ENCODE measurements at places on chromosomes 2 and 18. TPM values are rescaled to one million over a fixed set of nuclear protein-coding genes. Genes with fewer than 3 reads are reported as not detected.

DNA sequence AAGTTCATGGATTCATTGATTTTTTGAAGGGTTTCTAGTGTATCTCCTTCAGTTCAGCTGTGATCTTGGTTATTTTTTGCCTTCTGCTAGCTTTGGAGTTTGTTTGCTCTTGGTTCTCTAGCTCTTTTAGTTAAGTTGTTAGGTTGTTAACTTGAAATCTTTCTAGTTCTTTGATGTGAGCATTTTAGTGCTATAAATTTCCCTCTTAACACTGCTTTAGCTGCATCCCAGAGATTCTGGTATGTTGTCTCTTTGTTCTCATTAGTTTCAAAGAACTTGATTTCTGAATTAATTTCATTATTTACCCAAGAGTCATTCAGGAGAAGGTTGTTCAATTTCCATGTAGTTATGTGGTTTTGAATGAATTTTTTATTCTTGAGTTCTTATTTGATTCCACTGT, 210.6 kb downstream of the IRS1 start:
- DNase-seq: no peak

Gene HOXD13
- total RNA-seq: not detected

DNA sequence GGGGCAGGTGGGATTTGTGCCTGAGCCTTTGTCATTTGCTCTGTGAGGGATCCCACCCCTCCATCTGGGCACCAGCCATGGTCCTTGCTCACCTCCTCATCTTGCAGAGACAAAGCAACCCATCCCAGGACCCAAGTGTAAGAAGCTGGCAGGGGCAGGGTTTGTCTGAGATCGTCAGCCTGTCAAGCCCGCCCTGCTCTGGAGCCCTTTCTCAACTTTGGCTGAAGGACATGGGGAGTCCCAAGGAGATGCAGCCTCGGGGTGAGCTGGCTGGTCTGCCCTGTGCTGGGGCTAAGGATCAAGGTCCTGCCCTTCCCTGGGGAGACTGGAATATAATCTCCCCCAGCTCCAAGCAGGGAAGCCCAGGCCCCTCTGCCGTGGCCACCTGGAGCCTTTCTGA, 86.0 kb downstream of the CAPN13 start:
- no peak for DNase-seq

Gene NCL
- total RNA-seq: 155 TPM

GRCh38 chr2:127041259-127041970, 65.5 kb downstream of the BIN1 start:
- no peak for DNase-seq

DNA sequence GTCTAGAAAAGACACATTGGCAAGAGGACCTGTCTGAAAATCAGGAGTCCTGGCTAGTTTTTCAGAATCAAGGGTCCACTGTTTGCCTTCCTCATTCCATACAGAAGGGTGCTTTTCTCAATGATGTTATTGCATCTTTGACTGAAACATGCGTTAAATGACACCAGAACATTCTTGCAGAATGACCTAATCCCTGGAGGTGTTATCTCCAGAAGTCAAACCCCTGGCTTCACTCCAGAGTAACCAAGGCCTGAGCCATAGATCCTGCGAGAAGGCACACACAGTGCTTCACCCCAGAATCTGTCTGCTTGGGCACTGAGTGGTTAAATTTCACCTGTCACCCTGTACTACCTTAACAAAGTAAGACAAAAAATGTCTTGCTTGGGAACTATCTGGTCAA, 1055.2 kb upstream of the FANCL start:
- no peak for DNase-seq

GRCh38 chr2:121211251-121211650, 73.8 kb downstream of the TFCP2L1 start:
- no peak for DNase-seq

- DNase-seq: no peak
Observed at GRCh38 chr2:200993097-200993496, 29.6 kb upstream of the ORC2 start.

- no peak for DNase-seq
Observed at GRCh38 chr2:170716851-170717598, 1.9 kb downstream of the SP5 start.

- DNase-seq: no peak
Observed at GRCh38 chr2:60554074-60554645, 706 bp upstream of the BCL11A start.

- no peak for DNase-seq
Observed at GRCh38 chr2:8282858-8283252, 399.0 kb upstream of the ID2 start.

DNA sequence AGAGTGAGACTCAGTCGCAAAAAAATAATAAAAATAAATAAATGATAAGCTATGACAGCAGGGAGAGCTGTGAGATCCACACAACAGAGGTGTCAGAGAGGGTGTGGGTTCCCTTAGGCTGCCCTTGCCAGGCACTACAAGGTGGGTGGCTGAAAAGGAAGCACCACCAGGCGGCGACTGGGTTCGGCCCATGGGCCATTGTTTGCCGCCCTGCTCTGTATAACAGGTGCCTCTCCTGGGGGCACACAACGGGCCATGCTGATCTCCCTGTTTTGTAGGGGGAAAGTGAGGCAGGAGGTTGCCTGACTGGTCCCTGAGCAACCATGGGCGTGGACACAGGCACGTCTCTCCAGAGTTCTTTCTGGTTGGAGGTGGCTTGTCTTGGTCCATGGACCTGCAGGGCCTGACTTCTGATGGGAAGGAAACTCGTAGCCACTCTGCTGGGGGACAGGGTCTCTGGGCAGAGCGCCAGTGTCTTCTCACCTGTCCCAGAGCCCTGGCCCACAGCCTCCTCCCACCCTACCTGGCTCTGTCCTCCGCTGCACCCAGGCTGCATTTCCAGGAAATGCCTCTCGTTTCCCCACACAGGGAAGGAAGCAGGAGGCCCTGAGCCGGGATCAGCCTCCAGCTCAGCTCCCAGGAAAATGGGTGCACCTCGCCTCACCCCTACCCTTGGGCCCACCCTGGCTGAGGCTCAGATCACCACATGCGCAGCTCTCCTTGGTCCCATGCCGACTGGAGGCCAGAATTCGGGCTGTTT, 109.6 kb upstream of the ODC1 start:
- DNase-seq: no peak

- DNase-seq: no peak
Observed at GRCh38 chr18:43364535-43364934, 87.2 kb upstream of the SYT4 start.

Gene FSIP2
- 4.1 TPM for total RNA-seq
